ENCODE measurements at places on chromosomes 1 and 21.

GRCh38 chr1:186498695-186499389, 37.9 kb upstream of the PDC start:
- DNase-seq = no peak

GRCh38 chr1:83978056-83978455, 20.9 kb downstream of the TTLL7 start:
- DNase-seq = no peak

- peak; percentile 97 for DNase-seq
Measured at GRCh38 chr1:65174585-65174984, 26.6 kb downstream of the AK4 start.

- DNase-seq = peak; percentile 74
Measured at GRCh38 chr1:59367301-59368007, 70.6 kb downstream of the FGGY start.

Data from kidney epithelial cell (primary cell).